NCI-H1930 (cell line): ENCODE measurements at places on chromosomes 7 and 10.

- no peak for DNase-seq
Observed at GRCh38 chr7:127828843-127829500, 177.0 kb downstream of the SND1 start.

- peak; percentile 14 for DNase-seq
Observed at GRCh38 chr7:113774182-113774807, 144.5 kb downstream of the PPP1R3A start.

- DNase-seq: no peak
Observed at GRCh38 chr7:137258552-137258951, 85.0 kb downstream of the PTN start.

- no peak for DNase-seq
Observed at GRCh38 chr7:27510541-27510940, 152.1 kb downstream of the HIBADH start.

GRCh38 chr10:124289851-124290795 lies 128.6 kb downstream of the OAT start:
- DNase-seq: no peak

- no peak for DNase-seq
Observed at GRCh38 chr10:34428501-34428900, 386.6 kb downstream of the PARD3 start.
